SW480 (cell line): ENCODE measurements at places on chromosomes 7 and 10.

DNA sequence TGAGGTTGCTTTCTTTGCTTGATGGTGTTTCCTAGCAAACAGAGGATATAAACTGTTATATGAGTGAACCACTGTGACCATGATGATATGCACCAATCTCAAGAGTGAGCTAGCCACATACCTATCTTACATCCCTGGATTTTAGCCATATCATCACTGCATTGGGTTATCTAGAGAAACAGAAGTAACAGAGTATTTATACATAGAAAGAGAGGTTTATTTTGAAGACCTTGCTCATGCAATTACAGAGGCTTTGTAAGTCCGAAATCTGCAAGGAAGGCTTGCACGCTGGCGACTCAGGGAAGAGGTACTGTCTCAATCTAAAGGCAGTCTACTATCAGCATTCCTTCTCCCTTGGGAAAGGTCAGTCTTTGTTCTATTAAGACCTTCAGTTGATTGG, 11.8 kb upstream of the PON2 start:
- no peak for DNase-seq

- no peak for DNase-seq
Measured at GRCh38 chr7:1032536-1033181, 11.7 kb upstream of the GPR146 start.

DNA sequence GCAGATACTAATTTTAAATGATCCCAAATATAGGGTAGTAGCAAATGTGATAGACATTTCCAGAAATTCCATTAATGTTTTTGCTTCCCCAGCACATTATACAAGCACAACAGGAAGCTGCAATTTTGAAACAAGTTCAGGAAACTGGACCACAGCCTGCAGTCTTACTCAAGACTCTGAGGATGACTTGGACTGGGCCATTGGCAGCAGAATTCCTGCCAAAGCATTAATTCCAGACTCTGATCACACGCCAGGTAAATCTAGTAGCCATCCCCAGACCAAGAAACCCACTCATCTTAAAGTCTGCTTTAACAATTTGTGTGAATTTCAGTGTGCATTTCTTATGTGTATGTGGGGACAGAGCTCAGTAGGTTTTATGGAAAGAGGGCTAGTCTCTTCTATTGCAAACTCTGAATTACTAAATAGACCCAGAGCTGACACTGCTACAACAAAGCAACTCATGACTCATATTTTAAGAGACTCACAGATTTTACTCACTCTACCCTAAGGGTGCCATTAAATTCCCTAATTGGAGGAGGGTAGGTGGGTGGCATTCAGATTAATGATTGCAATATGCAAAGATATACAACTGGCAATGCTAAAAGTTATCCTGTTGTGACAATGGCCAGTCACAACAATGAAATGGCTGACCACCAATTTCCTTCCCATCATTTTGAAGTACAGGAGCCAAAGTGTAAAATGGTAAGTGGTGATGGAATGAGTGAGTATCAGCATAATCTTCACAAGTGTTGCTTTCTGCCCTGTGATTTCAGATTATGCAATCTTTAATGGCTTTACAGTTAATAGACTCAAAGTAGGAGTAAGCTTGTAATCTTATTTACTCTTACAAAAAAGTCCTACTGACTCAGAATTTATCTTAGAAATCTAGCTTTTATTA, 317.6 kb upstream of the PLXDC2 start:
- no peak for DNase-seq

DNA sequence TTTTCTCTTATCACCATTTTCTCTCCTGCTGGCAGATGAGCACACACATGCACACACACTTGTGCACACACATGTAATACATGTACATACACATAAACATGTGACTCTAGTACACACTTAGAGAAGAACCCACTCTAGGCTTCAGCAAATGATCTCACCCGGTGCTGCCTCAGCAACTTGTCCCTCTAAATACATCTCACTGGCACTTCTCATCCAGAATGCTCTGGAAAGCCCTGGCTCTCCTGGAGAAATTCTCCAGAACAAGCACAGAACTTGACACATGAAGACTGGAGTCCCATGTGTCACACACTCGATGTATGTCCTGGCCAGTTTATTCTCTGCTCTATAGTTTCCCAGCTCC, 254.9 kb downstream of the ELMO1 start:
- no peak for DNase-seq

- no peak for DNase-seq
Measured at GRCh38 chr7:106794276-106795083, 70.6 kb upstream of the PIK3CG start.

- peak; percentile 41 for DNase-seq
Measured at GRCh38 chr10:83166344-83166743, 973.0 kb upstream of the GHITM start.

GRCh38 chr7:54774785-54775740, 16.1 kb upstream of the SEC61G start:
- DNase-seq, result no peak

GRCh38 chr7:91082852-91083495, 181.3 kb upstream of the FZD1 start:
- DNase-seq, result peak; percentile 67

DNA sequence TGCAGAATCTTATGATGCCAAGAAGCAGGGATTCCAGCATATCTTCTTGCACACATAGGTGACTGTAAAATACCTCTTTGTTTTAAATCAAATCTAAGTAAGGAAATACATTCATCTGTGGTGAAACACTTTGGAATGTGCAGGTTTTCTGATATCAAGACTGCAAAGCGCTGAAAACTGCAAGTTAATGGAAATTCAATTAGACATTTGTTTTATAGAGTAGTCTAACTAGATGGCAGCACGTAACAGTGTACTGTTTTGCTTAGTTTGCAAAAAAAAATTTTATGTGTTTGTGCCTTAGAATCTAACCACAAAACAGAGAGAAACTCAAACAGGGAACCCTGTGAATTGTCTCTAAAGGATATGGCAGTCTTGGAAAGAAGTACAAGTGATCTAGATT, 259.2 kb downstream of the HDAC9 start:
- DNase-seq, result no peak

- peak; percentile 72 for DNase-seq
Measured at GRCh38 chr10:3248526-3249306, 76.1 kb upstream of the PITRM1 start.

GRCh38 chr10:127423218-127423915, 125.7 kb upstream of the NPS start:
- DNase-seq, result no peak

GRCh38 chr10:6038071-6038631, 24.0 kb downstream of the IL2RA start:
- DNase-seq, result no peak

GRCh38 chr10:58302254-58302653, 32.6 kb upstream of the UBE2D1 start:
- no peak for DNase-seq

DNA sequence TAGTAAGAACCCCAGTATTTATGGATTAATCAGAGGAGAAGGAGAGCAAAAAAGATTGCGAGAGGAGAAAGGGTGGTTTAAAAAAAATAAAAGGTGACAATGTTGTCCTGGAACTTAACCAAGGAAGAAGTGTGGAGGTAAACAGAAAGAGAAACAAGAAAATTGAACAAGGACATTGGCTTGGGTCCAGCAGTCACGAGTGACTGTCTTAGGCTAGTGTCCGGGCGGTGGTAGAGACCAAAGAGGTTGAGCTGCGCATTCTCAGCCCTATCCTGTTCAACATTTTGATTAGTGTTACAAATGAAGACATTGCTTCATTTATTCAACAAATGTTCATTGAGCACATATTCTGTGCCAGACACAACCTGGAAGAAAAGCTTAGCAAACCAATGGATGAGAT, 329.9 kb downstream of the FGFR2 start:
- DNase-seq, result no peak

GRCh38 chr7:92608380-92609322, 18.5 kb upstream of the FAM133B start:
- DNase-seq, result peak; percentile 59

- DNase-seq, result no peak
Measured at GRCh38 chr10:62669341-62669740, 135.2 kb upstream of the ADO start.

- peak; percentile 88 for DNase-seq
Measured at GRCh38 chr10:17023386-17024298, 106.0 kb downstream of the CUBN start.

- no peak for DNase-seq
Measured at GRCh38 chr10:113953505-113954272, 90.0 kb upstream of the ADRB1 start.

GRCh38 chr10:19580691-19581090, 235.5 kb upstream of the PLXDC2 start:
- DNase-seq, result no peak

DNA sequence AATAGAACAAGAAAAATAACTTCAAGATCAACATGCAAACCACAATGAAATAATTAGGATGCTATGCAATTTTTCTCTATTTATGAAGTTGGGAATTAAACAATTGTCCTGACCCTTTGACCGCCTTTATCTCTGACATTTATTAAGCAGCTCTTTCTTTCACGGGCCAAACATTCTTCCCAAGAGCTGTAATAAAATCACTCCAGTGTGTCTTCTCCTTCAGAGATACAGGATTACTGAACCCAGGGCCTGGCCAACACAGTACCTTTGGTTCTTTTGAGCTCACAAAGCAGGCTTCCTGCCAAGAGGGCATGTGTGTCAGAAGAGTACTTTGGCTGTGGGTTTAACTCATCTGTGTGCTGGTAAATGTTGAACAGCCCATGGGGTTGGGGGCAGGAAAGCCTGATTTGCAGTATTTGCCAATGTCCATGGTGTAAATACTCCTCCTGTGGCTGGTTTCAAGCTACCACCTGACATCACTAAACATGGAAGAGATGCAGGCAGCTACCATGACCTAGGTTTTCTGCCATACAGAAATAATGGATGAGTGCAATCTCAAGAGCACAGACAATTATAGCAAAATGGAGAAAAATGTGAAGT, 121.7 kb downstream of the FANK1 start:
- no peak for DNase-seq

DNA sequence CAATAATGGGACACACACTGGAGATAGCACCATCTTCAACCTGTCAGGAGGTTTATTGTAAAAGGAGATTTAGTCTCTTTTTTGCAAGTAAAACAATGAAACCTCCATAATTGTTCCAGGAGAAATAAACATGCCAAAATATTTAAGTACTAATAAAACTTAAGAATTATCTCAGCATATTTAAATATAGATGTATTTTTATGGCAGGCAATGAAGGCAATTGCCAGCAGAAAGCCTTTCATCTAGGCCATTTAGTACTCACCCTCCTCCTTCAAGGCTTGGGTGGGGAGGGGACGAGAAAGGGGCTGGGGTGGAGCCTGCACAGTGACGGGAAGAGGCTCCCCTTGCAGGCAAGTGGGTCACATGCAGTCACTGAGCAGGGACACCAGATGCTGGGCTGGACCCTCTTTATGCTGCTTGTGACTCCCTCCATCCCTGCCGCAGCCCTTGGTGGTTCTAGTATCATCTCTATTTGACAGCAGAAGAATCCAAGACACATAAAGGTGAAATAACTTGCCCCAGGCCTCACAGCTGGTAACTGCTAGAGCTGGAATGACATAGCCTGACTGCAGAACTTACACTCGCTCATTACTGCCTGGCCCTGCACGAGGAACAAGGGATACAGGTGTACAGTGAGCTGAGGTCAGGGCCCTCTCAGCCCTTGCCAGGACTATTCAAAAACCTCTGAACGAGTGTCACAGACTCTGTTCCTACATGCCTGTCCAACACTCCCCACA, 449.5 kb upstream of the ZMIZ1 start:
- DNase-seq, result no peak

DNA sequence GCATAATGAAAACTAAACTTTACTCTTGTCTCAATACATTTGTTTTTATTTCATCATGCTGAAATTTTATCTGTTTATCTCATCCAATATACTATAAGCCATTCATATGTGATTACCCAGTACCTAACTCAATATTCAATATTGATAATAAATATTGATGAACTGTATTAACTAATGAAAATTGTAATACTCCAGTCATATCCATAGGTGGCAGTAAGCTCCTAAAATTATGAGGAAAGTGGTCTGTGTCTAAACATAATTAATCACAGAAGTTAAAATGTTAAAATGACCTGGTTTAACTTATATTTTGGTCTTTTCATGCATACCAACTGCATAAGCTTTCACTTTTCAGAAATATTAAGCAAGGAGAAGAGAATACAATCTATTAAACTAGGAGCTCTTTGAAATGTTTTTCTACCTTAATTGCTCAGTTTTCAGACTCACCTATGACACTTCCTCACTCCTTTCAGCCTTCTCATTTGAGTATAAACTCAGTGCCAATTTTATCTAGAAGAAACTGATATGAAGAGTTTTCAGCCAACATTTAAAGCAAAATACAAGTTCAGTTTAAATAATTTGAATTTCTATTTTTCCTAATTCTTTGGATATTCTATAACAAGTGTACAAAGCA, 30.5 kb upstream of the VWDE start:
- DNase-seq, result peak; percentile 37

- no peak for DNase-seq
Measured at GRCh38 chr10:80187465-80188409, 17.6 kb downstream of the ANXA11 start.

DNA sequence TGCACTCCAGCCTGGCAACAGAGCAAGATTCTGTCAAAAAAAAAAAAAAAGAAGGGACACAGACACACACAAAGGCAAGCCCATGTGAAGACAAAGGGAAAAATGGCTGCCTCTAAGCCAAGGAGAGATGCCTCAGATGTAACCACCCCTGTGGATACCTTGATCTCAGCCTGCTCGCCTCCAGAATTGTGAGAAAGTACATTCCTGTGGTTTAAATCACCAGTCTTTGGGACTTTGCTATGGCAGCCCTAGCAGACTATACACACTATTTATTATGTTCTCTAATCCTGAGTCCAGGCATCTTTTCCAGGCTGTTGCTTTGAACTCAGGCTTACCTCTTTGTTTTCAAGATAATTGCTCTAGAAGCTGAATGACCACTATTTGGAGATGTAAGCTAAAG, 494.3 kb downstream of the GALNT17 start:
- DNase-seq, result peak; percentile 57

DNA sequence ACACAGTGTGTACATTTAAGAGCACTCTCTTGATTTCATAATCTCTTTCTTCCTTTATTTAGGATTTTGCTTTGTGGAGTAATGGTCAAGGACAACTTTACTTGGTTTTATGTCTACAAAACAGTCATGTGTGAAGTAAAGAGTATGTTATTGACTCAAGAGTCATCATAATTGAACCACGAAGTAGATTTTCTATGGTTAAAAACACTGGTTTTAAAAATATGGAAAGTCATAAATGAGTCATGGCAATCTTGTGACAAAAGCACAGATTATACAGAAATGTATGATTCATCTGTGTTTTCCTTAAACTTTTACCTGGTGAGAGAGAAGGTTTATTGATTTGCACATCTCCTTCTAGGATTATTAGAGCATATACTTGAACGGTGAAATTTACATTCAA, 969.7 kb downstream of the GATA3 start:
- DNase-seq, result no peak

- DNase-seq, result no peak
Measured at GRCh38 chr10:78729800-78730199, 339.0 kb upstream of the ZMIZ1 start.

GRCh38 chr7:157676001-157676400, 339.2 kb downstream of the DNAJB6 start:
- DNase-seq, result no peak
